H1 (cell line): ENCODE measurements at places on chromosomes 11 and 22.

DNA sequence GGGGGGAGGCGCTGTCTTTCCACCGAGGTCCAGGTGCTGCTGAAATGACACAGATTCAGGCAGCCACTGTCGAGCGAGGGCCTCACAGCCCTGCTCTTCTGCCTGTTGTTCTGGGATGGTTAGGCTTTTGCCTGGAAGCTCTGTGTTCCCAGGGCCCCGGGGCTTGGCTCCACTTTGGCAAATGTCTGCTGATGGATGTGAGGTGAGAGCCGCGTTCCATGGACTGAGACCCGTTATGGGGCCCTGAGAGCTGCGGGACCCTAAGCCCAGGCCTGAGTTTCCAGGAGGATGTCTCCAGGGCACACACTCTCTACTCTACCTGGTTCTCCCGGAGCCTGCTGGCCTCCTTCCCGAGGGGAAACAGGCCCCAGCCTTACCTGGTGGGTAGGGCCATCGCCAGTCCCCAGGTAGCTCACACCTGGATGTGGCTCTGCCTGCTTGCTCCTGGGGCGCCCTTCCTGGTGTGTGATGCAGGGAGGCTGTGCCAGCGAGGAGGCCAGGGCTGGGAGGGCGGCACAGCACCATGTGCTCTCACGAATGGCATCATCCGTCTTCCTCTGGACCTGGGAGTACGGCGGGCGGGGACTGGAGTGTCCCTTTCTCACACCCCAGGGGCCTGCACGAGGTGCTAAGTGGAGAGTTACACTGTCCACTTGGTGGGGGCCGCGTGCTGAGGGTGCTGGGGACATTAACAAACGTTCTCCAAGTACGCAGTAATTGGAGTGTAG lies 435.5 kb downstream of the TBC1D22A start:
- no peaks in the 10 kb centered on the region for H3K27me3 ChIP-seq
- H3K36me3 ChIP-seq, result no peaks in the 10 kb centered on the region
- DNase-seq, result no peak

- no peak for DNase-seq
- H3K27ac ChIP-seq, result no peak overlapping the region
- H3K27me3 ChIP-seq, result no peaks in the 10 kb centered on the region
Measured at GRCh38 chr11:131644204-131644795, 273.9 kb downstream of the NTM start.

- H3K36me3 ChIP-seq, result no peaks in the 10 kb centered on the region
- H3K27me3 ChIP-seq, result no peaks in the 10 kb centered on the region
- no peak overlapping the region for H3K27ac ChIP-seq
- no peak overlapping the region for H3K4me3 ChIP-seq
Measured at GRCh38 chr11:106601684-106602297, 416.5 kb downstream of the GUCY1A2 start.

DNA sequence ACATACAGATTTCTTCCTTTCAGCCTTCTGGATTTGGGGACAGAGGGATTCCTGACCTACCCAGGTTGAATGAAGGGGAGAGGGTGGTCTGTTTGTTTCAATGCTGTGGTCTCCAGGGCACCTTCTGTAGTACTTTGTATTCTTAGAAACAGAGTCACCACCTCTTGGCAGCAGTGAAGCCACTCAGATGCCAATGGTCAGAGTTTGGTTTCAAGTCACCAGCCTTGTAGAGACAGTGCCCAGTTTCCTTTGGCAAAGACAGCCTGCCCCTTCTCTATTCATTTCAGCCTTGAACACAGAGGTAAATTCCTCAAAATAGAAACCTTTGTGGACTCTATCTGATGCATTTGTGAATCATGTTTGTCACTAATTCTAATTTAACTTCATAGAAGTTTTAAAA lies 111.7 kb upstream of the RASSF10 start:
- 0 out of 2 replicates have a peak, but pooled peaks cover 6% of the 10 kb centered on the region for H3K36me3 ChIP-seq
- no peaks in the 10 kb centered on the region for H3K27me3 ChIP-seq
- no peak for DNase-seq
- H3K4me1 ChIP-seq, result peaks cover 4% of the 10 kb centered on the region; the same call in 1 of the 2 replicates

- DNase-seq, result no peak
- peak overlapping the region; percentile 92 for H3K4me3 ChIP-seq
- H3K27ac ChIP-seq, result no peak overlapping the region
- H3K27me3 ChIP-seq, result no peaks in the 10 kb centered on the region
- H3K4me1 ChIP-seq, result peaks cover 5% of the 10 kb centered on the region
Measured at GRCh38 chr11:69674267-69674885, 777 bp downstream of the LTO1 start.

DNA sequence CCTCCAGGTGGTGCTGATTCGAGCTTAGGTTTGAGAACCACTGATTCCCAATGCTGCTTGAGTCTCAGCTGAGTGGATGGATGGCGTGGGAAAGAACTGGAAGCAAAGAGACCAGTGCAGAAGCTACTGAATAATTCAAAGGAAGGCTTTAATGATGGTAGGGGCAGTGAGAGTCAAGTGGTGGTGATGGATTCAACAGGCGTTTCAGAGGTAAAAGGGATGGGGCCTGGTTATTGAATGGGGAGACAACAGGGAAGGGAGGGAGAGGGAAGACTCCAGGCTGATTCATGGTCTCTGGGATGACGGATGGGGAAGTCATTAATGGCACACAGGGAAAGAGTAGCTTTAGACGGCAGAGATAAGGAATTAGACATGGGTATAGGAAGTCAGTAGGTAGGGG lies 104.3 kb upstream of the TBCEL start:
- no peak overlapping the region for H3K27ac ChIP-seq
- DNase-seq, result no peak
- H3K4me1 ChIP-seq, result no peaks in the 10 kb centered on the region
- no peaks in the 10 kb centered on the region for H3K36me3 ChIP-seq
- H3K4me3 ChIP-seq, result no peak overlapping the region

- H3K4me1 ChIP-seq, result peaks cover 16% of the 10 kb centered on the region; the same call in 1 of the 2 replicates
- no peak overlapping the region for H3K4me3 ChIP-seq
- DNase-seq, result no peak
- no peak overlapping the region for H3K27ac ChIP-seq
- H3K27me3 ChIP-seq, result no peaks in the 10 kb centered on the region
Measured at GRCh38 chr11:46045811-46046210, 75.4 kb downstream of the PHF21A start.

DNA sequence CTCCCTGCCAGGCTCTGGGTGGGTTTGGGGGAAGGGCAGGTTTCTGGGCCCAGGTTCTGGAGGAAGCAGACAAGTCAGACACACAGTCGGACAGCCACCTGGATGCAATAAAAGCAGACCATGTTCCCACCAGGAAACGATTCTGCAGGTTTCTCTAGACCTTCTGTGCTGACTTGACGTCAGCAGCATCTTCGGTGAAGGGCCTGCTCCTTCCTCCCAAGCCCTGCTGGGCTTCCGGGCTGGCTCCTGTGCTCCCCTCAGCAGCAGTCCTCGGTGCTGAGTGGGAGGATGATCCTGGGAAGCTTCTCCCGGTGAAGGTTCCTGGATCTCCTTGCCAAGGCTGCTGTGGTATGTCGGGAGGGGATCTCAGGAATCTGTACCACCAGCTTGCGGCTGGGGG lies 240.0 kb downstream of the GRIK4 start:
- H3K36me3 ChIP-seq, result no peaks in the 10 kb centered on the region
- H3K27me3 ChIP-seq, result peaks cover 2% of the 10 kb centered on the region; the same call in 1 of the 2 replicates
- peaks cover 2% of the 10 kb centered on the region; the same call in 1 of the 2 replicates for H3K4me1 ChIP-seq
- DNase-seq, result no peak
- H3K27ac ChIP-seq, result no peak overlapping the region
- no peak overlapping the region for H3K4me3 ChIP-seq

GRCh38 chr22:23681026-23681809 lies 9.6 kb upstream of the RGL4 start:
- no peak overlapping the region for H3K27ac ChIP-seq
- H3K4me1 ChIP-seq, result peaks cover 2% of the 10 kb centered on the region
- DNase-seq, result no peak
- H3K27me3 ChIP-seq, result no peaks in the 10 kb centered on the region
- H3K36me3 ChIP-seq, result 0 out of 2 replicates have a peak, but pooled peaks cover 4% of the 10 kb centered on the region

DNA sequence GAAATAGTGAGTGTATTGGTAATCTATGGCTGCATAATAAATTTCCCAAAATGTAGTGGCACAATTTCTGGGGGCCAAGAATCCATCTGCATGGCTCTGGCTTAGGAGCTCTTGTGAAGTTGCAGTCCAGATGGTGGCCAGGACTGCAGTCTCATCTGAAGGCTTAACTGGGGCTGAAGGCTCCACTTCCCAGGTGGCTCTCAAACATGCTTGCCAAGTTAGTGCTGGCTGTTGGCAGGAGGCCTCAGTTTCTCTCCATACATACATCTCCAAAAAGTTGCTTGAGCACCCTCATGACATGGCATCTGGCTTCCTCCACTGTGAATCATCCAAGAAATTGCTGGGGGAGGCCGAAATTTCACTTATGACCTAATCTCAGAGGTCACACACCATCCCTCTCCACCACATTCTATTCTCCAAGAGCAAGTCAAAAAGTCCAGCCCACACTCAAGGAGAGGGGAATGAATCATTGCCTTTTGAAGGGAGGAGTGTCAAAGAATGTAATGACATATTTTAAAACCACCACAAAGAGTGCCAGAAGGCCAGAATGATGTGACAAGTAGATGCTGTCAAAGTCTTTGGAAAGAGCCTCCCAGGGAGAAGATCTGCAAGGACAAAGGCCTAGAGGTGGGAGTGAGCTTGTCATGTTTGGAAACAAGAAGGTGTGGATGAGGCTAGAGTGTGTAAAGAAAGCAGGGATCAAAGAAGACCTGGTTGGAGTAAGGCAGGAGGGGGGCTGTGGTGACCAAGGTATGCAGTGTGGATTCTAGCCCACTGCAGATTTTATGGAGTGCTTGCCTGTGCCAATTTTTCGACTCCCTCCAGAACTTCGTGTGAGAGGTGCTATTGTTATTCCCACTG lies 566.2 kb downstream of the MIAT start:
- H3K4me3 ChIP-seq, result no peak overlapping the region
- H3K27me3 ChIP-seq, result no peaks in the 10 kb centered on the region
- no peak overlapping the region for H3K27ac ChIP-seq
- H3K36me3 ChIP-seq, result no peaks in the 10 kb centered on the region

DNA sequence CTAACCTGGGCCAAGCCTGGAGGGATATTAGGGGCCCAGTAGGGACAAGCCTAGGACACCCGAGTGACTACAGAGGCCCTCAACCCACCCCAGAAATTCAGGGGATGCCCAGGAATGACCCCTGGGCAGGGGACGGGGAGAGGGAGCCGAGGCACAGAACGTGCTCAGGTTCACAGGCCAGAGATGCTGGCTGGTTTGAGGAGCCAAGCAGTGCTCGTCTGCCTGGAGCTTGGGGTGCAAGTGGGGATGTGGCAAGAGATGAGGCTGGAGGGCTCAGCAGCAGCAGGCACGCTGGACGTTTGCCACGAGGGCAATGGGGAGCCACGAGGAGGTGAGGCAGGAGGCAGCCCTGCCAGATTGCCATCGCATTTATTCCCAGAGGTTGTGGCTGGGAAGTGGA lies 34.0 kb upstream of the EMID1 start:
- H3K4me3 ChIP-seq, result no peak overlapping the region
- H3K27me3 ChIP-seq, result no peaks in the 10 kb centered on the region; the same call in 1 of the 2 replicates
- H3K4me1 ChIP-seq, result no peaks in the 10 kb centered on the region
- H3K27ac ChIP-seq, result no peak overlapping the region
- DNase-seq, result no peak

DNA sequence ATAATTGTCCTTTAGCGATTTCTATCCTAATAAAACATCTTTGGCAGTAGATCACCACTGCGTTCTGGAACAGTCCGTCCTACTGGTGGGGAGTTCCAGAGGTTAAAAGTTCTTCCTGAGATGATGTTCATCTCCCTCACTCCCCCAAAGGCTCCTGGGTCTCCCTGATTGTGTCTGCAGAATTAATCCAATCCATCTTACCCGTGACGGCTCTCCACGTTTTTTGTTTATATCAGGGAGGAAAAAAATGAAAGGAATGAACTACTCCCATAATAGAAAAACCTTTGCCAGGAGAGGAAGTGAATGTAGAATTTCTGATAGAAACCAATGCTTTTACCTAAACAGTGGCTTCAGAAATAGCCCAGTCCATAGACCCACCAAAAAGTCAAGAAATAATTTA lies 81.6 kb downstream of the LARGE1 start:
- no peaks in the 10 kb centered on the region for H3K36me3 ChIP-seq
- H3K27ac ChIP-seq, result no peak overlapping the region
- H3K27me3 ChIP-seq, result no peaks in the 10 kb centered on the region
- H3K4me3 ChIP-seq, result no peak overlapping the region
- no peak for DNase-seq

- no peak overlapping the region for H3K27ac ChIP-seq
- peaks cover 6% of the 10 kb centered on the region for H3K4me1 ChIP-seq
- no peaks in the 10 kb centered on the region for H3K36me3 ChIP-seq
- DNase-seq, result no peak
- no peaks in the 10 kb centered on the region for H3K27me3 ChIP-seq
- H3K4me3 ChIP-seq, result peak overlapping the region; percentile 12; the same call in 1 of the 2 replicates
Measured at GRCh38 chr11:71266114-71266833, 13.9 kb upstream of the SHANK2 start.

GRCh38 chr22:23580576-23581259 lies 628 bp upstream of the IGLL1 start:
- no peak for DNase-seq
- H3K27ac ChIP-seq, result no peak overlapping the region
- H3K4me3 ChIP-seq, result no peak overlapping the region
- no peaks in the 10 kb centered on the region for H3K4me1 ChIP-seq
- no peaks in the 10 kb centered on the region for H3K27me3 ChIP-seq

DNA sequence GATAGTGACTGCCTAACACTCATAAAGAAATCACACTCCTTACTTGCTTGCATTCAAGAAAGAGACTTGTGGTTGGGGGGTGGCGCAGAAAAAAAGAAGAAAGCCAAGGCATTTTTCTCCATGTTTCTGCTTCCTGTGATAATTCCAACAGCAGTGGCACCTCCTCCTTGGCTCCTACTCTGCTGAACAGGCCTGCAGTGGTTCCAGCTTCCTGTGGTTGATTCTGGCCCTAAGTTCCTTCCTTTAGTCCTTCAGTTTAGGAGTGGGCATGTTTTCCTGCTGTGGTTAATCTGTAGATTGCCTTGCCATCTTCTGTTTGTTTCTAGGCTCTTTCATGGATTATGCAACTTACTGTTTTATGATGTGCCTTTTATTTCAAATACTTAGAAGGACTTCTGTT lies 940.4 kb downstream of the DLG2 start:
- DNase-seq, result no peak
- H3K27ac ChIP-seq, result no peak overlapping the region
- no peaks in the 10 kb centered on the region for H3K36me3 ChIP-seq
- H3K4me1 ChIP-seq, result no peaks in the 10 kb centered on the region
- H3K27me3 ChIP-seq, result no peaks in the 10 kb centered on the region

DNA sequence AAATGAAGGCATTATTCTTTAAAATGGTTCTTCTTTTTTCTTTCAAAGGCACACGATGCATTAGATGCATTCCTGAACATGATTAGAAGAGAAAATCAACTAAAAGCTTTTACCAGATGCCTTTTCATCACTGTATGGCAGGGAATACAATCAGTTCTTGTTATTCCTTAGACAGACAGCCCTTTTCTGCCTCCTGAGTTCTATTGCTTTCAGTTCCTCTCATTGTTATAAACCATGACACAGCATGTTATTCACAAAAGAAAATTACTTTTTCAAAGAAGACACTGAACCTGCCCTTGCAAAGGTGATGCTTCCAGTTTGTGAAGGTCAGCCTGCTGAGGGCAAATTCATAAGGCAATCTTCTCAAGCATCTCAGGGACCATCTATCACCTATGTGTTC lies 70.1 kb downstream of the FAM181B start:
- no peaks in the 10 kb centered on the region for H3K36me3 ChIP-seq
- H3K4me1 ChIP-seq, result no peaks in the 10 kb centered on the region
- no peak overlapping the region for H3K27ac ChIP-seq
- no peak overlapping the region for H3K4me3 ChIP-seq
- H3K27me3 ChIP-seq, result no peaks in the 10 kb centered on the region

- H3K27me3 ChIP-seq, result no peaks in the 10 kb centered on the region
- DNase-seq, result no peak
- H3K4me1 ChIP-seq, result peaks cover 4% of the 10 kb centered on the region; the same call in 1 of the 2 replicates
Measured at GRCh38 chr11:31881825-31882224, 70.7 kb upstream of the PAX6 start.
